Progenitor cell of endocrine pancreas (in vitro differentiated cells): ENCODE measurements at places on chromosomes 6 and 20.

DNA sequence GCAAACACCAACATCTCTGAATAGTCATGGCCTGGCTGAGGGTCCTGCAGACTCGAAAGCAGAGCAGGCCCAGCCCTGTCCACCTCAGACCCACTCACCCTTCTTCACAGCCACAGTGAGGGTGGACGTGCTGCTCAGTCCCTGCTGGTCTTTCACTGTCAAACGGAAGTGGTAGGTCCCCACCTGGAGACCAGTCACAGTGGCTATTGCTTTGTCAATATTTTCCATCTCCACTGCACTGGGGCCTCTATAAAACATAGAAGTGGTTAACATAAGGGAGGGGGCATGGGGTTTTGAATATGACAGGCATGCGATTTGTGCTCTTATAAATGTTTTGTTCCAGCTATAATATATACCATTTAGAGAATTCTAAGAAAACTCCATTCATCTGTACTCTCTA, 73.9 kb downstream of the ALDH5A1 start:
- H3K27me3 ChIP-seq: no peaks in the 10 kb centered on the region
- no peaks in the 10 kb centered on the region for H3K36me3 ChIP-seq
- no peak overlapping the region for H3K4me3 ChIP-seq
- no peak overlapping the region for H3K27ac ChIP-seq

- H3K27me3 ChIP-seq: peaks cover 58% of the 10 kb centered on the region
- H3K36me3 ChIP-seq: no peaks in the 10 kb centered on the region
- H3K4me1 ChIP-seq: no peaks in the 10 kb centered on the region
- no peak overlapping the region for H3K27ac ChIP-seq
Measured at GRCh38 chr20:63116412-63117106, 99.4 kb downstream of the YTHDF1 start.

- no peak overlapping the region for H3K27ac ChIP-seq
- H3K4me1 ChIP-seq: peaks cover 16% of the 10 kb centered on the region
Measured at GRCh38 chr20:9616455-9616805, 102.0 kb downstream of the LAMP5 start.

- H3K27ac ChIP-seq: no peak overlapping the region
- H3K4me1 ChIP-seq: no peaks in the 10 kb centered on the region
- H3K27me3 ChIP-seq: peaks cover 11% of the 10 kb centered on the region
- H3K36me3 ChIP-seq: no peaks in the 10 kb centered on the region
- H3K4me3 ChIP-seq: no peak overlapping the region
Measured at GRCh38 chr20:24913076-24913628, 35.9 kb upstream of the CST7 start.

GRCh38 chr6:28943223-28943556, 19.4 kb upstream of the TRIM27 start:
- peak overlapping the region; percentile 75 for H3K4me3 ChIP-seq
- H3K27ac ChIP-seq: peak overlapping the region; percentile 98
- H3K27me3 ChIP-seq: no peaks in the 10 kb centered on the region
- DNase-seq: no peak
- peaks cover 17% of the 10 kb centered on the region for H3K4me1 ChIP-seq
- no peaks in the 10 kb centered on the region for H3K36me3 ChIP-seq

GRCh38 chr6:5260661-5261544, at the start of the genes FARS2 and LYRM4:
Gene FARS2, plus strand, starts transcription at chr6:5261513.
Gene LYRM4, minus strand, starts transcription at chr6:5260950. Its CDS starts 217 bp downstream, at chr6:5260733.
- H3K4me1 ChIP-seq: peaks cover 17% of the 10 kb centered on the region
- H3K27me3 ChIP-seq: no peaks in the 10 kb centered on the region
- peak within 1 kb of the TSS; percentile 98 for H3K4me3 ChIP-seq
- DNase-seq: peak; percentile 81
- H3K27ac ChIP-seq: peak within 1 kb of the TSS; percentile 100

- no peak for DNase-seq
- H3K4me3 ChIP-seq: no peak overlapping the region
- no peaks in the 10 kb centered on the region for H3K27me3 ChIP-seq
- no peaks in the 10 kb centered on the region for H3K4me1 ChIP-seq
- no peak overlapping the region for H3K27ac ChIP-seq
Measured at GRCh38 chr20:39885975-39886649, 802.9 kb downstream of the MAFB start.

- no peak overlapping the region for H3K4me3 ChIP-seq
- H3K4me1 ChIP-seq: peaks cover 1% of the 10 kb centered on the region
- no peak for DNase-seq
- no peak overlapping the region for H3K27ac ChIP-seq
- H3K27me3 ChIP-seq: no peaks in the 10 kb centered on the region
- no peaks in the 10 kb centered on the region for H3K36me3 ChIP-seq
Measured at GRCh38 chr6:19434065-19434464, 403.1 kb upstream of the ID4 start.
